ENCODE measurements at places on chromosomes 7 and 10. TPM values are rescaled to one million over a fixed set of nuclear protein-coding genes. Genes with fewer than 3 reads are reported as not detected.

The ANKRD1 gene
- 41.9 TPM for total RNA-seq

The ARPC1B gene
- 306 TPM for total RNA-seq

The PPP2R2D gene
- total RNA-seq: 27.7 TPM

The GNG11 gene
- total RNA-seq: 39.8 TPM

The GLI3 gene
- total RNA-seq: 0.09 TPM

The GRM3 gene
- not detected for total RNA-seq

The SPDYE16 gene
- not detected for total RNA-seq

The SCIN gene
- total RNA-seq: 0.45 TPM

The TRIL gene
- not detected for total RNA-seq

The NUB1 gene
- total RNA-seq: 39.0 TPM

The TFR2 gene
- 2.1 TPM for total RNA-seq

The COA1 gene
- 88.9 TPM for total RNA-seq

The GGCT gene
- total RNA-seq: 110 TPM

The SKIDA1 gene
- 1.1 TPM for total RNA-seq

The CTAGE4 gene
- not detected for total RNA-seq

The NKX6-2 gene
- 0.32 TPM for total RNA-seq

The SLC26A3 gene
- not detected for total RNA-seq

The IL15RA gene
- 2.8 TPM for total RNA-seq

The TMEM213 gene
- not detected for total RNA-seq

The CYP2E1 gene
- total RNA-seq: 0.35 TPM

The SCART1 gene
- 0.31 TPM for total RNA-seq

The ACSL5 gene
- 0.39 TPM for total RNA-seq

The STAM gene
- 22.9 TPM for total RNA-seq

The RHOBTB1 gene
- total RNA-seq: 9.6 TPM

The KCNMA1 gene
- 71.4 TPM for total RNA-seq

The OPALIN gene
- not detected for total RNA-seq

The PTN gene
- total RNA-seq: not detected

Data from A549 treated with ZK216348 at 1 μM for 4 hours (cell line).